NCI-H1436 (cell line): ENCODE measurements at places on chromosomes 7 and 10.
A peak's percentile ranks its signal among the peaks of the same experiment; 100 is the strongest.

- DNase-seq, result no peak
Measured at GRCh38 chr7:71133232-71133622, 1.3 kb downstream of the GALNT17 start.

DNA sequence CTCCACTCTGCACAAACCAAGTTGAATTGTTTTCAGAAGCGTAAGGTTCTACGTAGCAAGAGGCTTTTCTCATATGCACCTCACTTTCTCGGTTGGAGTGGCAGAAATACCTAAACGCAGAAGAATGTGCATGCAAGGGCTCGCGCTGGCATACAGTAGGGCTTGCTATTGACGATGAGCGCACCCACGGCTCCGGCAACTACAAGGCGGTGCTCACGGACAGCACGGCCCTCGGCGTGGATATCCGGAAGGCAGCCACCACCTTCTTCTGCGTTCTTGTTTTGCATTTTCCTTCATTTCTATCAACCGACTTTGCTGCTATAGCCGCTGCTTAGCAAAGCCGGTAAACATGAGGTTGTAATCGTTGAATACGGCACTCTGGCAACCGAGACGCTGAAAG lies 51.1 kb upstream of the UBE3C start:
- no peak for DNase-seq

DNA sequence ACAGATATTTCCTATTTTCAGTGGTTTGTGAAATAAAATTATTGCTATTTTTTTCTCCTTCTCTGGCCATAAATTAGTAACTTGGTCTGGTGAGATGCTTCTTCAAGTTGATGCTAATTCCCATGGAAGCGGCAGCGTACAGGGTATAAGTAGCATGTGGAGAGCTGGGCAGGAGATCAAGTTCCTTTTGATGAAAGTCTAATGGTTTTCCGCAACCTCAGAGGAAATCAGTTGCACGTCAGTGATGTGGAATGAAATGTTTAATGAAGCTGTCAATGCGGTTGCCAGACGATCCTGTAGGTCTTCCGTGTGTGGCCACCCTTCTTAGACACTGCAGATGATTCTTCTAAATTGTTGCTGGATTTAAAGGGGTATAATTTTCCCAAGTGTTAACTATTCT lies 236.4 kb upstream of the GRM3 start:
- DNase-seq, result no peak

DNA sequence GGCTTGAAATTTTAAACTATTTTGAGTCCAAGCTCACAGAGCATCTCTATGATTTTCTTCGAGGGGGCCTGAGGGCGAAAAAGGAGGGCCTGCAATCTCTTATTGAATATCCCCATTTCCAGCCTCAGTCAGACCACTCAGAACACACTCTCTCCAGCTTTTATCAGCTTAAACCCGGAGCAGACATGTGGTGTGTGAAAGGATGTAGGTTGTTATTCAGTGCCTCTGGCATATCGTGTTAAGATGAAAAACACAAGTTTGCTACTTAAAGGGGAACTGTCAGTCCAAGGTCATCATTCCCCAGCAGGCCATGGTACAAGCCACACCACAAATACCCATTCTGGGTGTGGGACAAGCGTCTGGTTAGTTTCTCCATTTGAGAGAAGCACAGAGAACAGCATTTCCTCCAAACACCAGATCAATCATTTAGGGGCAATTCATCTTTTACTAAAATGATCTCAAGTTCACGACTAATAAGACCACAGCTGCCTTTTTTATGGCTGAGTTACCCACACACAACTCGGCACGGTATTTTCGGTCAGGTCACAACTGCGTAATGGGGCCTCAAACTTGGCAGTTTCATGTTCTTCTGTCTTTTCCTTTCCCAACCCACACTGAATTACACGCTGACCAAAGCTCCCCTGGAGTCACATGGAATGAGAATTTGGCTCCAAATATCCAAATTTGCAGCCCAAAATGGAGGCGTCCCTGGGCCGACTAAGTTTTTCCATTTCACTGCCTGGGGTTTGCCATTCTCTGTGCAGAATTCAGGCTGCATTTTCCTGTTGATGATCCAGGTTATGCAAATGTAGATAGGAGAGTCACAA lies 188.4 kb downstream of the SEM1 start:
- no peak for DNase-seq

DNA sequence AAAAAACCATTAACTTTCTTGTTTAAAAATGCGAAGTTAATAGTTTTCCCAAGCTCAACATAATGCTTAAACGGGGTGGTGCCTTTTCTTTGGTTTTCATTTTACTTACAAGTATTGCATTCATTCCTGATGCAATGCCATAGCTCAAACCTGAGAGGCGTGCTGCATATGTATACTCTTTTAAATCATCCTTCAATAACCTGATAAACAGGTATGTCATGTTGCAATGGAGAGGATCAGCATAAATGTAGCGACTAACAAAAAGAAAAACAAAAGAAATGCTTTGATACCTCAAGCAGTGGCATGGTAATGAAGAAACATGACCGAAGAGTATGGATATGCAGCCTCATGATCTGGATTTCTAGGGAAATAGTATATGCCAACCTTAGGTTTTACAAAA lies 95.4 kb downstream of the IDE start:
- no peak for DNase-seq

DNA sequence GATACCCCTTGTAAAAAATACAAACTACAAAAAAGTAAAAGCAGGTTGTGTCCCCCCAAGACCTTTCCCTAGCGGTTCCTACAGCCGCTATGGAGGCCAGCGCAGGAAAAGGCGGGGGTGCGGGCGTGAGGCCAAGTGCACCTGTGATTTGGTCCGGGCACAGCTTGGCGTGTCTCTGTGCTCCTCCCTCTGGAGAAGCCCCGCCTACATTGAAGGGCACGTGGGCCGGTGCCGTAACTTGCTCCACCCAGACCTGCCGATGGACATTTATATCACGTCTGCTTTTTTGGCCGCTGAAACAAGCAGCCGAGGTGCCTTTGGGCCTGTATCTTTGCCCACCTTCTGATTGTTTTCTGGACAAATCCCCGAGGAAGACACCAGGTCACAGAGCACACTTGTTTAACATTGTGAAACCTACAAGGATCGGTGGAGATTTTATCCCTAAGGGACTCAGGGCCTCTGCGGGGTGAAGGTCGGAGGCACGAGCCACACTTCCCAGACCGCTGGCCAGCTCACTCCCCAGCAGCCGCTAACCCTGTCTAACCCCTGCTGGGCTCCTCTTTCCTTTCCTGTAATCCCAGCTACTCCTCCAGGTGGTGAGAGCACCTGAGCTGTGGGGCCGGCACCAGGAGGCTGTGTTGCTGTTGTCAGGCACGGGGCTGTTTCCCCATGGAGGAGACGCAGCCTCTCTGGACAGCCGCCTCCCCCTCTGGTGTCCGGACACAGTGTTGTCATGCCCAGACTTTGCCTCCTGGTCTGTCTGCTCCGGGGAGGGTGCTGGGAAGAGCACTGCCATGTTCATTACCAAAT lies 18.8 kb upstream of the INPP5A start:
- DNase-seq, result peak; percentile 85

DNA sequence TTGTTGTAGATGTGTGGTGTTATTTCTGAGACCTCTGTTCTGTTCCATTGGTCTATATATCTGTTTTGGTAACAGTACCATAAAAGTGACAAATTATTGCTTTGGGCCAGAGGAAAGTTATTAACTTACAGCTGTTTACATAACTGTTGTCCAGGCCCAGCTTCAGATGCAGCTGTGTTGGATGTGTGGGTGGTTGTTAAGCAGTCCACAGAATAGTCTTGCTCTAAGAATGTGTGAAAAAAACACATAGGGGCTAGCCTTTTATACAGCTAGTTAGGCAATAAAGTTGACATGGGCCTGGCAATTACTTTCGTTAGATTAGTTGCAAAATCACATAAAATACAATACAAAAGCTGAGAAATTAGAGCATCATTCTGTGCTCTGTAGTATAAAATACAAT lies 31.9 kb downstream of the DLD start:
- no peak for DNase-seq
